Amygdala (tissue), 56 donors: ENCODE measurements at places on chromosomes 3 and 15.

DNA sequence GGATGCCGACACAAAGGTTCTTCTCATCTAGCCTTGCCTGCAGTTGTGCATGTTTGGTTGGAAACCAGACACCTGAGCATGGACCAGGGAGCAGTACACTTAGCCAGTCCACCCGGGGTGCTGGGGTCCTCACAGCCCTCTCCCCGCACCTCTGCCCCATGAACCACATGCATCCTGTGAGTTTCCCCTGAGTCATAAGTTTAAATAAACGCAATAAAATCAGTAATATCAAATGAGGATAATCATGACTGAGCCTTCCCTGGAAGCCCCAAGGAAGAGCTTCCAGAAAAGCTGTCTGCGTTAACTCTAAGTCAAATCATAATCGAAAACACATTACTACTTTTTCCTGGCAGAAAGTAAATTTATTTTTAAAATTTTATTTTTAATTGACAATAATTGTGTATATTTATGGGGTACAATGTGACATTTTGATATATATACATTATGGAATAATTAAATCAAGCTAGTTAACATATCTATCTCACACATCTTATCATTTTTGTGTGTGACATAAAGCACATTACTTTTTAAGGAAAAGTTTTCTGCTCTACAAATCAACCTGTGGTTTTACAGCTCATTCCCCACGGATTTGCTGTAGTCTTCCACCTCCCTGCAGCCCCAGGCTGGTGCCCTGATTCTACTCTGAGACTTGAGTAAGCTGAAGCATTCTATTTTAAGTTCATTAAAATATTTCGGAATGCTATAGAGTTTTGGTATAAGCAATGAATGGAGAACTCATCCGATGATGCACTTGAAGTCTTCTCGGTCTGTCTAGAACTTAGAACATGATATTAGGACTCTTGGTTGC, 166.0 kb upstream of the EIF1B start:
- no peak for DNase-seq

DNA sequence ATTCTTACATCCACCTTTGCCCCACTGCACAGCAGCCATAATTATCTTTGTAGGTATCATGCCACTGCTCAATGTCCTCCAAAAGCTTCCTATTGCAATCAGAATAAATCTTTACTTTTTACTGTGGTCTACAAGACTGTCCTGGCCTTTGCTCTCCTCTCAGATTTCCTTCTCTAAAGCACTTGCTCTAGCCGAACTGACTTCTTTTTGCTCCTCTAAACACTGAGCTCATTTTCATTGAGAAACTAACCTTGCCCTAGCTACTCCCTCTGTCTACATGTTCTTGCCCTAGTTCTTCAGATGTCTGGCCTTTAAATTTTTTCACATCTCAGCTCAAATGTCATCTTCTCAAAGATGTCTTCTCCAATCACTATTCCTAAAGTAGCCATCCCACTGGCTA, 342.8 kb downstream of the TBC1D5 start:
- DNase-seq, result no peak

- no peak for DNase-seq
Measured at GRCh38 chr3:18989237-18989795, 159.0 kb upstream of the KCNH8 start.

DNA sequence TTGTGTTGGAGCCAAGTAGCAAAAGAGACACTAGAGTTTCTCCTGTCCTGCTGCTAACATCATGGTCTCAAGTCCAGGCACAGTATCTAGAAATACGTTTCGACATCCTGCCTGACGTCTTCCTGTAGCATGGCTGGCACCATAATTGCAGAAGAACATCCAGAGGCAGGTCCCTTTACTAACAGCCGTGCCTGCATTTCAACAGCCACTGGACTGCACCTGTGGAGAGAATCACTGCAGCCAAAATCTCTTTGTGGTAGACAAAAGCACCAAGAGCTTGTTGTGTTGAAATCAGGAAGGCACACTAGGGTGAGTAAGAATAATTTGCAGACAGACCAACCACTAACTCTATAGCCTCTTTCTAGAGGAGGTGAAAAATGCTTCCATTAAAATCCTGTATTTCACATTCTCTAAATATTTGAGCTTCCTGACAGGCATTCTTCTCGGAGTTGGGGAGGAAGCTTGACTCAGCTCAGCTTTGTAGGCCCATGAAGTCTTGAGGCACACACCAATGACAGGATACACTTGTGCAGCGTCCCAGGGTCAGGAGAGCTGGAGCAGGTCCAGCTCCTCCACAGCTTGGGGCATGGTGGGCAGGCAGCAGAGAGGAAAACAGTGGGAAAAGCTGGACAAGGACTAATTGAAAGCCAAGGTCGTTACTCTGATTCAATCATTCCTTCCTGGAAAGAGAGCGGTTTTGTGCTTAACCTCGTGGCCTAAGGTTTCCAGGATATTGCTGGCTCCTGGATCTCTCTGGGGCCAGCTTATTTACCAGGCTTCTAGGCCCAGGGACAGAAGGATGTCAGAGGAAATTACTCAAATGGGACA, 244.9 kb downstream of the FAM43A start:
- DNase-seq, result no peak

- no peak for DNase-seq
Measured at GRCh38 chr3:169077394-169077906, 586.1 kb downstream of the MECOM start.
